Left ventricle myocardium inferior (tissue), 1 donor: ENCODE measurements at places on chromosomes 7 and 10. TPM values are rescaled to one million over a fixed set of nuclear protein-coding genes. Genes with fewer than 3 reads are reported as not detected.

GRCh38 chr7:1853986-1854865, 184.1 kb downstream of the ELFN1 start:
- peak; percentile 8 for DNase-seq

The TAF6 gene
- total RNA-seq: 34.1 TPM

DNA sequence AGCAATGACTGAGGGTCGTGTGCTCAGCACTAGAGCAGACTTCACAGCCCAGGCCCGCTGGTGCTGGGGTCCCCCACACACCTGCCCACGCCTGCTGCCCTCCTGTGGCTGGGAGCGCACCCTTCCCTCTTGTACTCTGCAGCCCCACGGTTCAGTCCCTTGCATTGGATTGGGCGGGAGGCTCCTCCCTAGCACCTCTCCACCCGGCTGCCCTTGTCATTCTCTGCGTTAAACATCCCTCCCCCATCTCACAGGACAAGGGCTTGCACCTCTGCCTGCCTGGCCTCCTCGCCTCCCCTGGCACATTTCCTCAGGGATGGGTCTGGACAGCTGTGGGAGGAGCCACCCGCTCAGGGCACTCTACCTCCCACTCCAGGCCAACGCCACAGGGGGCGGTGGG, 68.6 kb downstream of the ALOX5 start:
- no peak for DNase-seq

The SLC29A4 gene
- total RNA-seq: 3.7 TPM

The SLIT1 gene
- 0.08 TPM for total RNA-seq

The IFIT1B gene
- total RNA-seq: not detected

The MSS51 gene
- 5.9 TPM for total RNA-seq

GRCh38 chr10:7054915-7055314, 355.9 kb downstream of the SFMBT2 start:
- no peak for DNase-seq

The RRP12 gene
- total RNA-seq: 15.2 TPM

DNA sequence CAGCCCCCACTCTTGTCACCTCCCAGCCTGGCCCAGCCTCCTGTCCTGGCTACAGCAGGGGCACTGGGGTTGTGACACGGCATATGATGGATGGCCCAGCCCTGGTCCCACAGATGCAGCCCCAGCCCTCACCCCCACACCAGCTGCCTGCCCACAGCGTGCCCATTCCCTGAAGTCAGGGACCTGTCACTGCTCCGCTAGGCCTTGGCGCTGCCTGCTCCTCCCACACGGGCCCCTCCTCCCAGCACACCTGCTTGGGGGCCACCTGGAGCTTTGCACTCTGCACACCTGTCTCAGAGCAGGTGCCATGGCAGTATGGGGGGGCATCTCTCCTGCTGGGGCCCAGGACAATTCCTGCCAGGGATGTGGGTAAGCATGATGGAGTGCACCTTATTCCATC, 3.5 kb downstream of the GCK start:
- DNase-seq: no peak

The PSMA2 gene
- total RNA-seq: 77.7 TPM

The SLC26A3 gene
- 0.33 TPM for total RNA-seq

GRCh38 chr10:100625816-100626215, 90.1 kb downstream of the HIF1AN start:
- no peak for DNase-seq

DNA sequence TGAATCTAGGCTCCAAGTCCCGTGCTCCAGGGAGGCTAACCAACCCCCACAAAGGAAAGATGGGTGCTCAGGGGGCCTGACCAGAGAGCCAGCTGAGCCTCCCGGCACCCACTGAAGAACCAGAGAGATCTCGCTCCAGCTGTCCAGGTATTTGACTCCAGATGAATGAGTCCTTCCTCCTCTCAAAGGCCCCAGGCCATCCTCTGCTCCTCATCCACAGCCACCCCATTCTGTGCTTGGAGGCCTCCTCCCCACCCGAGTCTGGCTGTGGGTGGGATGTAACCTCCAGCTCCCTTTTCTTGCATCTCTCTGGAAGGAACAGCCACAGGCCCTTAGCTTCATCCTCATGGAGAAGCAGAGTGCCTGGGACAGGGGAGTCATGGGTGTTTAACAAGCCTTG, 44.6 kb downstream of the VSTM4 start:
- DNase-seq: no peak

- peak; percentile 26 for DNase-seq
Observed at GRCh38 chr7:134513169-134513752, 14.1 kb upstream of the AKR1B10 start.

The TYSND1 gene
- total RNA-seq: 6.4 TPM

The ADAMTS14 gene
- 0.47 TPM for total RNA-seq

DNA sequence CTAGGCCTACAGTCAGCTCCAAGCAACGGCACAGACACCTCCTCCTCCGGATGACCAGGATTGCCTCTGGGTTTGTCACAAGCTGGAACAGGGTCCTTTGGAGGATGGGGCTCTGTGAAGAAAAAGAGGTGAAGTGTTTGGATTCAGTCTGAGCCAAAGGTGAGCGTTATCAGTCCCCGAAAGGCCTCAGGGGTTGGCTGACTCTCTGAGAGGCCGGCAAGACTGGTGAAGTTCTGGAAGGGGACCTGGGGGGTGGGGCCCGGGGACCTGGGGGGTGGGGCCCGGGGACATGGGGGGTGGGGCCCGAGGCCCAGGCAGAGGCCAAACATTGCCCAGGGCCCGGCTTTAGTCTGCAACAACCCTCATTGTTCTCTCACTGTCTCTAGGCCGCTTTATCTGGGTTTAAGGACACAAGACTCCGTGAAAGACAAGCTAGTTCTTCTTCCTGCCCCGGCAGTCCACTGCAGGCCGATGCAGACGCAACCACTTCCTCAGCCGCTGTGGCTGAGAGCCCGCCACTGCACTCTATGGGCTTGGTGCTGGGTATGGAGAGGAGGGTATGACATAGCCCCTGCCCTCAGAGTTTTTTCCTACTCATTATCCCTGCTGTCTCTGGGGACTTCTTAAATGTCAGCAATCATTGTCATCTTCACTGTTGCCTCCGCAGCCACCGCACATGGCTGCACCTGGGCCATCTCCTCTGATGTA, 27.4 kb upstream of the PSAP start:
- DNase-seq: peak; percentile 33

The PTN gene
- total RNA-seq: 11.2 TPM

The CD36 gene
- total RNA-seq: 1,018 TPM

GRCh38 chr10:127356360-127356759, 160.0 kb upstream of the INSYN2A start:
- no peak for DNase-seq
